Heart right ventricle (tissue), 16 donors: ENCODE measurements at places on chromosomes 6 and 20. TPM values are rescaled to one million over a fixed set of nuclear protein-coding genes. Genes with fewer than 3 reads are reported as not detected.
A peak's percentile ranks its signal among the peaks of the same experiment; 100 is the strongest.

DNA sequence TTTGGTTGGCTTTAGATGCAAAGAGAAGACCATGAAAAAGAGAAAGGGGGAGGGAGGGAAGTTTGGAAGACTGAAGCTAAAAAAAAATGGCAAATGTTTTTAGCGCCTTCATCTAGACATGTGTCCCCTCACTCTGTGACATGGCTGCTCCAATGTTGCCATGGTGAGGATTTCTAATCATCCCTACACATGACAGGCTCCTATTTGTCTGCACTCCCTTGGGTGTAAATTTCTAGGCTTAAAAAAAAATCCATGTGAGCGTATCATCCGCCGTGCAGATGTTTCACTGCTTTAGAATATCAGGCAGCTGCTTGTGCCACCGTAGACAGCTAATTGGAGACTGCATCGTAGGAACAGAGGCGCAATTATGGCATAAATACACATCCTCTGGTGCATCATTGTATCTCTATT lies 761.1 kb upstream of the MMS22L start:
- no peaks in the 10 kb centered on the region for H3K36me3 ChIP-seq
- no peak for DNase-seq
- peaks cover 13% of the 10 kb centered on the region for H3K27me3 ChIP-seq
- H3K4me1 ChIP-seq: no peaks in the 10 kb centered on the region
- no peak overlapping the region for H3K4me3 ChIP-seq

DNA sequence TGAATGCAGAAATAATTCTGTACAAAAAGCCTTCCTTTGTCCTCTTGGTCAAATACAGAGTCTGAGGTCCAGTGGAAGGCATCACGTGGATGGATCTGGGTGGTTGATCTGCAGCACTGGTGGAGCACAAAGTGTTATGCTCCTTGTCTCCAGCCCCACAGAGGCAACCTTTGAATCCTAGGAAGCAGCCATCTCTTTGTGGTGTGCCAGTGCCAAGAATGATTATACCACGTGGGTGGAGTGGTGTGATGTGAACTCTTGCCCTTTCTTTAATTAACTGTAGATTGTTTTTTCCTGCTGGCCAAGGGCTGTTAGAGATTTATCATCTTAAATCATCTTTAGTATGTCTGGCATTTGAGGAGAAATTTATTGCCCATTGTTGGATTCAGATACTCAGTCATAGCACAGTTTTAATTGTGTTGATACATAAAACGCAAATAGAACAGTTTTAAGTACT lies 31.1 kb downstream of the NCOA7 start:
- DNase-seq: no peak
- no peak overlapping the region for H3K27ac ChIP-seq
- peaks cover 54% of the 10 kb centered on the region for H3K4me1 ChIP-seq
- H3K36me3 ChIP-seq: peaks cover 14% of the 10 kb centered on the region
- no peak overlapping the region for H3K4me3 ChIP-seq

DNA sequence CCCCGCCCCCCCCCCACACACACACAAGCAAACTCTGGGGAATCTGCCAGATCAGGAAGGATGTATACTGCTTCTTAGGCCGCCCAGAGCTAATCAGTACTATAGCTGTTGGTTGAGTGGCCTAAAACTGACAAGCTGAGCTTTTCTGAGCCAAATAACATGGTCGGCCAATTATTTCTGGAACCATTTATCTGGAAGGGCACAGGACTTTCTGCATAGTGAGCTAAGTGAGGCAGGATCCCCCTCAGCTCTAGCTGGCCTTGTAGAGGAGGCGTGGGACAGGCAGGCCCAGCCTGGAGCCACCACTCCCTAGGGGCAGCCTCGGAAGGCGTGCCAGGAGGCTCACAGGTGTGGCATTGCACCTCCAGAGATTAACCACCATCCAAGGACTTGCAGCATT lies 200.1 kb downstream of the TMEM242 start:
- H3K4me1 ChIP-seq: peaks cover 44% of the 10 kb centered on the region
- H3K27ac ChIP-seq: no peak overlapping the region
- H3K27me3 ChIP-seq: no peaks in the 10 kb centered on the region
- no peaks in the 10 kb centered on the region for H3K36me3 ChIP-seq
- H3K4me3 ChIP-seq: no peak overlapping the region

DNA sequence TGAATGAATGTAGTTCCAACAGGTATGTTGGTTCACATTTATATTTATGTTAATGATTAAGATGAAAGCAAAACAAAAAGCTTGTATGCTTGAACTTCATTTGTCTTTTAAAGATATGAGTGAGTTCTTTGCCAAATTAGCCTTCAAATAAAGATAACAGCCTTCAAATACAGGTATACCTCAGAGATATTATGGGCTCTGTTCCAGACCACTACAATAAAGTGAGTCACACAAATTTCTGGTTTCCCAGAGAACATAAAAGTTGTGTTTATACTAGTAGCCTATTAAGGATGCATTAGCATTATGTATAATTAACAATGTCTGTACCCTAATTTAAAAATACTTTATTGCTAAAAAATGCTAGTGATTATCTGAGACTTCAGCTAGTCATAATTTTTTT lies 245.3 kb upstream of the MAN1A1 start:
- no peak overlapping the region for H3K4me3 ChIP-seq
- no peaks in the 10 kb centered on the region for H3K36me3 ChIP-seq
- H3K27ac ChIP-seq: no peak overlapping the region
- DNase-seq: no peak
- no peaks in the 10 kb centered on the region for H3K27me3 ChIP-seq
- H3K4me1 ChIP-seq: no peaks in the 10 kb centered on the region

SLC17A1 gene
- total RNA-seq: not detected

DNA sequence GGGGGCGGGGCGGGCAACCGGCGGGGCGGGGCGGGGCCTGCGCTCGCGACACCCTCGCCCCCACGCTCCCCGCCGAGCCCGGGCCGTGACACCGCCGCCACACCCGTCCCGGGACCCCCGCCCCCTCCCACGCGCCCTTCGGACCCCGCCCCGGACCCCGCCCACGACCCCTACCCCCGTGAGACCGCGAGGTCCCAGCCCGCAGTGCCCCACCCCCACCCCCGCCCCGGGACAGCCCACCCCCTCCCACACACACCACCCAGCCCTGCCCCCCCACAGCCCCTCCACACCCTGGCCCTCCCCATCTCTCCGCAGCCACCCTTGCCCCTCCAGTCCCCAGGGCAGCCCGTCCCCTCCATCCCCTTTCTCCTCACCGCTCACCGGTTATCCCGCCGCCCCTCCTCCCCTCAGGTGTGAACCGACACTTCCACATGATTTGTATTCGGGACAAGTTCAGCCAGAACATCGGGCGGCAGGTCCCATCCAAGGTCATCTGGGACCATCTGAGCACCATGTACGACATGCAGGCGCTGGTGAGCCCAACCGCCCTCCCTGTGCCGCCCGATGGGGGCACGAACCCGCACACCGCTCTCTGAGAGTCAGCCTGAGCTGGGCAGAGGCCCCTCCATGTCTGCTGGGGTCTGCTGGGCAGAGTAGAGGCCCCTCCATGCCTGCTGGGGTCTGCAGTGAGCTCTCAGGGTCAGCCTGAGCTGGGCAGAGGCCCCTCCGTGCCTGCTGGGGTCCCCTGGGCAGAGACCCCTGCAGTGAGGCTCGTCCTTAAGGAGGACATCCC lies 622 bp downstream of the MRGBP start:
- H3K27ac ChIP-seq: peak overlapping the region; percentile 94
- no peak for DNase-seq
- H3K36me3 ChIP-seq: peaks cover 9% of the 10 kb centered on the region
- H3K27me3 ChIP-seq: no peaks in the 10 kb centered on the region
- peak overlapping the region; percentile 65 for H3K4me3 ChIP-seq
- H3K4me1 ChIP-seq: peaks cover 11% of the 10 kb centered on the region

PTGIS gene
- total RNA-seq: 22.6 TPM

DNA sequence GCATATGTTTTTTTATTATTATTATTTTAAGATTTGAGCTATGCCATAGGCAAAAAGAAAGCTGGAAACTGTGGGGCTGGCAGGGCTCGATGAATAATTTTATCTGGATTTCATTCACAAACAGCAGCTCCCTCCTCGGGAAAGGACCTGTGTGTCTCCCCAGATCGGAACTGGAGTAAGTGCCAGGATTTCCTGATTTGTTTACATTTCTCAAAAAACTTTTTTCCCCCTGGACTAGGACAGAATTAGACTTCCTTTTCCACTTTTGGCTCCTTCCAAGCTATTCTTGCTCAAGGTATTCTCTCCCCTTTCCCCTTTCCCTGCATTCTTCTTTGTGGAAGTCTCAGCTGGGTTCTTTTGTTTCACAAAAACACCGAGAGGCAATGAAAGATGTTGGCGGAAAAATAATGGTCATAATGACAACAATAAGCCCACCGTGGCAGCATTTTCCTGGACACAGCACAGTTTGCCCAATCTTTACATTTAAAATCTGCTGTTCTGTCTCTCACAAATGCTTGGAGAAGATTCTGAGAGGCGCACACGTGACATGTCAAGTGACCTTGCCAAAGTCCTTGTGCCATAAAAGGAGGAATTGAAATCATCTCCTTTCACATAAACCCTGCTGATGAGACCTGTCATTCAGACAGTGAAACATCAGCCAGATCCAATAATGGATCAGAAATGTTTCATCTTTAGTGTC lies 85.8 kb upstream of the PREP start:
- DNase-seq: no peak
- H3K4me1 ChIP-seq: peaks cover 46% of the 10 kb centered on the region
- peak overlapping the region; percentile 65 for H3K27ac ChIP-seq
- no peaks in the 10 kb centered on the region for H3K27me3 ChIP-seq

RIMS4 gene
- total RNA-seq: 0.31 TPM

- H3K4me1 ChIP-seq: no peaks in the 10 kb centered on the region
- H3K27ac ChIP-seq: no peak overlapping the region
- H3K27me3 ChIP-seq: no peaks in the 10 kb centered on the region
- DNase-seq: no peak
Measured at GRCh38 chr6:132142768-132143167, 191.6 kb upstream of the CCN2 start.

- no peaks in the 10 kb centered on the region for H3K4me1 ChIP-seq
- no peak for DNase-seq
- H3K4me3 ChIP-seq: no peak overlapping the region
- no peaks in the 10 kb centered on the region for H3K27me3 ChIP-seq
- H3K36me3 ChIP-seq: no peaks in the 10 kb centered on the region
- no peak overlapping the region for H3K27ac ChIP-seq
Measured at GRCh38 chr6:56255349-56255748, 8.0 kb upstream of the COL21A1 start.

MMP24 gene
- total RNA-seq: 0.10 TPM

- H3K4me1 ChIP-seq: peaks cover 81% of the 10 kb centered on the region
- no peaks in the 10 kb centered on the region for H3K36me3 ChIP-seq
- no peak for DNase-seq
- peak overlapping the region; percentile 18 for H3K27ac ChIP-seq
Measured at GRCh38 chr6:129681913-129682205, 28.1 kb downstream of the ARHGAP18 start.

ATF6B gene
- total RNA-seq: 40.8 TPM

DNA sequence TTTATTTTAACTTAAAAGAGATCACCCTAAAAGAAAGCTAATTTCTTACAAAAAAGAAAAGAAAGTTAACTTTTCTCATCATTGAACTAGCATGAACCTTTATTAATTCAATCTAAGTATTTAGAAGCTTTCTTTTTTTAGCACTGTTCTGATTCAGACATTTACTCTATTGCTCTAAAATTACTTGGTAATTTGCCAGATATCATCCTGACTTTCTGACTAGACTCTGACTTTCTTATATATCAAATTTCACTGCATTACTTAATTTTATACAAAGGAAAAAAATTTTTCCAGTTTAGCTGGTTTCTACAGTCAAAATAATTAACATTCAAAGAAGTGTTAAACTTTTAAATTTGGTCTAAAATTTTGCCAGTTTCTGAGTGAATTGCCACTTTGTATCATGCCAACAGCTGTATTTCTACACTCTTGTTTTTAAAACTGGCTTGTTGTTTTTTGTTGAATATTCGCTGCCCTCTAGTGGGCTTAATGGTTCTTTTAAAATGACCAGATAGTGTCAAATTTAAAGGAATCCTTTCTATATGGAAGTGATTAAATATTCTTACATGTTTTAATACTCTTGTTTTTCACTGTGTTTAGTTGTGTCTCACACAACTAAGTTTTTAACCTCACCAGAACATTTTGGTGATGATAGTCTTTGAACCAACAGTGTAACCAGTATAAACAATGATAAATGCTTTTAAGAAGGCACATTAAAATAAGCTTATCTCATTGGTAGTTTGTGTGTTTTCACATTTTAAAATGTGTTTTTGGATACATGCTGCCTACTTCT lies 102.0 kb downstream of the POPDC3 start:
- H3K4me1 ChIP-seq: no peaks in the 10 kb centered on the region
- H3K4me3 ChIP-seq: no peak overlapping the region
- H3K27ac ChIP-seq: no peak overlapping the region
- DNase-seq: no peak
- no peaks in the 10 kb centered on the region for H3K36me3 ChIP-seq
- peaks cover 4% of the 10 kb centered on the region for H3K27me3 ChIP-seq

VAPB gene
- 70.7 TPM for total RNA-seq

- H3K27ac ChIP-seq: no peak overlapping the region
- peaks cover 19% of the 10 kb centered on the region for H3K27me3 ChIP-seq
Measured at GRCh38 chr6:166775180-166775922, 148.3 kb upstream of the RPS6KA2 start.

DNA sequence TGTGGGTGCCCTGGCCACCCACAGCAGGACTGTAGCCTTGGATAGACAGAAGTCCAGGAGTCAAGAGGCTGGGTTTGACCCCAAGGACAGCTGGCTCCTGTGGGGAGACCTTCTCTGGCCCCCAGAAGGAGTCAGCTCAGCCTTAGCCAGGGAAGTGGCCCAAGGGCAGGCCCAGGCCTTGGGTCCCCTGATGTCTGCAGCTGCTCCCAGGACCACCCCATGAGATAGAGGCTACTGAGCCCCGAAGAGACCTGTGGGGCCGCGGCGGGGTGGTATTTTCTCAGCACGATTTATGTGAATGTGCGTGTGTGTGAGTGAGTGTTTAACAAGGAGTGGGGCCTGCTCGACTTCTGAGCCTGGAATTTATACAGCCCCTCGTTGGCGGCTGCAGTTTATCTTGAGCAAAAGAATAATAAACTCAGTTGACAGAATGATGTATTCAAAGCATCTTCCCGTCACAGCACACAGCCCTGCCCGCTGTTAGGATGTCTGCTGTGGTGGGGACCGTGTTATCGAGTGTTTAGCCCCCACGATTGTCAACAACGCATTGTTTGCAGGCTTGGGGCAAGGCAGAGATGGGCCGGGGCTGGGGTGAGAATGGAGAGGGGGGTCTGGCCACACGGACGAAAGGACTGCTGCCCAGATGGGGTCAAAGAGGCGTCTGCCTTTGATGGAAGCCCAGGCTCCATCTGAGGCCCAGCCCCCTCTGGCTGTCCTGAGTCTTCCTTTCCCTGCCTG lies 163.3 kb downstream of the VEGFA start:
- DNase-seq: no peak
- H3K27ac ChIP-seq: no peak overlapping the region
- H3K27me3 ChIP-seq: no peaks in the 10 kb centered on the region
- peaks cover 11% of the 10 kb centered on the region for H3K4me1 ChIP-seq
